Spinal cord (tissue), 10 donors: ENCODE measurements at places on chromosomes 2 and 18.

- no peak for DNase-seq
These were observed 280.7 kb upstream of the ZC3H15 start for GRCh38 chr2:186205254-186205911.

GRCh38 chr2:168679081-168679480 lies 123.4 kb upstream of the NOSTRIN start:
- DNase-seq: no peak

DNA sequence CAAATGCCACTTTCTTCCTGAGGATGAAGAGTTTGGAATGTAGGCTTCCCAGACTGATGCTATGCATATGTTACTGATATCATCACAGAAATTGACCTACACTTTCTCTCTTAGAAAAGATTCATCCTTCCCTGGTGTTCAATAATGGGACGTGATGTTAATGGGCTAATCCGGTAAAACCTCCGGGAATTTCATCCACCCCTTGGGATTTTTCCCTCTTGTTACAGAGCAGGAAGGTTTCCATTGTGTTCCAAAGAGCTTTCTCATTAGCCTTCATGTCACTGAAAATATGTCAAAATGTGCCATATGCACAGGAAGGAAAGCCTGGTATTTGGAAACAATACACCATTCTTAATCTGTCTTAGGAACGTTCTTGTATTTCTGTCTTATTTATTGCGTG lies 20.7 kb downstream of the ALPK2 start:
- no peak for DNase-seq

- DNase-seq: no peak
These were observed 753 bp downstream of the ITPRIPL1 start for GRCh38 chr2:96325884-96326255.

DNA sequence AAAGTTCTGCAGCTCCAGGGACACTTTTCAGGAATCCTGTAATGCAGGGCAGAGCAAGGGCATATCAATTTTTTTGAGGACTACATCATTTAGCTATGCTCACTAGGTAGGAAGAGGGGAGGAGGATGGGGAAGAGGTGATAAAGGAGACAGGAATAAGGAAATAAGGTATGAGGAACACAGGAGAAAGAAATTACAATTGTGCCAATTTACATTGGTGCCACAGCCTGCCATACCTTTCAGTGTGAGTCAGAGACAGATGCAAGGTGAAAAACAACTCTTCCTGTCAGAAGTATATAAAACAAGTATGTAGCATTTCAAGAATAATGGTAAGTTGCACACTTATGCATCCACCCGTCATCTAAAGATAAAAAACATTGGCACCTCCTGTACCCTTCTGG lies 5.4 kb upstream of the MRPS9 start:
- DNase-seq: no peak

- no peak for DNase-seq
These were observed 3.8 kb downstream of the LIPT1 start for GRCh38 chr2:99158599-99158998.

GRCh38 chr2:220775856-220776488 lies 796.1 kb downstream of the EPHA4 start:
- no peak for DNase-seq

DNA sequence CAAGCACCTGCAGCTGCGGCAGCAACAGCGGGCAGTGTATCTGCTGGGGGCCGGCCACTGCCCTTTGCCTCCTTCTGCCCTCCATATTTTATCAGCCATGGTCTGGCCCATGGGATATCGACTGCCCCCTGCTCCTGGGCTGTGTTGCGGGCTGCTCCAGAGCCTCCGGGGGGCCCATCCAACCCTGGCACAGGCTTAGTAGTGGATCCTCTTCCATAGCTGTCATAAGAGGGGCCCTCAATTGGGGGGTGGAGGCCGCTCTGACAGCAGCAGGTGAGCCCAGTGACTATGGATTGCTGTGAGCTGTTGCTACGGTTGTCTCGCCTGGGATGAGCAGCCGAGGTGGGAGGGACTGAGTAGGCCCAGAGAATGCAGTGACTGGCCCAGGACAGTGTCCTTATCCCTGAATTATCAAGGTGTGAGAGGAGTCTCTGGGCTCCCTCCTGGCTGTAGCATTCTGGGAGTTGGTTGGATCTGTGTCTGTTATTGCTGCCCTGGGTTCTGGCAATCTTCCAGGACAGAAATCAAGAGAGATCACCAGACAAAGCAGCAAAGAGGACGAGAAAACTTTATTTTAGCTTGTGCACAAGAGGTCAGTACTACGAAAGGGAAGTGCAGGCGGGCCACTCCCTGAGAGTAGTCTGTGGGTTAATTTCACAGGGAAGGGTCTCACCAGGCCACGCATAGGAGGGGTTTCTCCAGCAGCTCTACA lies 145.1 kb downstream of the ASB1 start:
- no peak for DNase-seq

- no peak for DNase-seq
These were observed 105.9 kb upstream of the SNTG2 start for GRCh38 chr2:844715-845114.

DNA sequence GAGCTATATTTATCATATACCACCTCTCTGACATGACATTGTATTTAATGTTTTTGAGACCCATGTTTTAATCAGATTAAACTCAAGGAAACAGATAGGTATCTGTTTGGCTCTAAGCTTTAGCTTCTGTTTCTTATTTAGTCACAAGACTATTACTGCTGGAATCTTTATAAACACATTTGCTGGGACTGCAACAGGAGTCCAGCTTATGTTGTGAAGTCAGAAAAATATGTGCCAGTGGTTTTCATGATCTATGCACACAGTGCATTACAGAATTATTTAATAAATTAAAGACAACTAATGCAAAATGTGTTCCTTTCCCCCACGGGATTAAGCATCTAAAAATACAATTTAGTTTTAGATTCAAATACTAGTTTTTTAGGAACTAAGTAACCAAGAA lies 338.9 kb downstream of the ZEB2 start:
- no peak for DNase-seq

DNA sequence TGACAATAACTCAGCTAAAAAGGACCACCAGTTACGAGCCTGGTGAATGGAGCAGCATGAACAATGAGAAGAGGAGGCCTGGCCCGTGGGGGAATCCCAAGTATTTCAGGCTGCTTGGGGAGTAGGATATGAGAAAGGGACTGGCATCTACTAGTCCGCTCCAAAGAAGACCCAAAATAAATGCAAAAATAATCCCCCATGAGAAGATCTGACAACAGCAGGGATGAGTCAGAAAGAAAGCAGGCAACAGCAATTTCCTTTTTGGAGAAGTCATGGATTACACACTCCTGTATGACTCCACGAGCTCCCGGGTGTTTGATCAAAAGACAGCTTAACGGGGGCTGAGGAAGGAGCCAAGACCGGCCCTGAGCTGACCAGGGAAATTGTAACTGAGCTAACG lies 111.4 kb downstream of the SOX11 start:
- no peak for DNase-seq

GRCh38 chr18:12921178-12921577 lies 26.6 kb upstream of the SEH1L start:
- DNase-seq: no peak

- DNase-seq: no peak
These were observed 388.7 kb downstream of the TNS1 start for GRCh38 chr2:217614096-217614495.

DNA sequence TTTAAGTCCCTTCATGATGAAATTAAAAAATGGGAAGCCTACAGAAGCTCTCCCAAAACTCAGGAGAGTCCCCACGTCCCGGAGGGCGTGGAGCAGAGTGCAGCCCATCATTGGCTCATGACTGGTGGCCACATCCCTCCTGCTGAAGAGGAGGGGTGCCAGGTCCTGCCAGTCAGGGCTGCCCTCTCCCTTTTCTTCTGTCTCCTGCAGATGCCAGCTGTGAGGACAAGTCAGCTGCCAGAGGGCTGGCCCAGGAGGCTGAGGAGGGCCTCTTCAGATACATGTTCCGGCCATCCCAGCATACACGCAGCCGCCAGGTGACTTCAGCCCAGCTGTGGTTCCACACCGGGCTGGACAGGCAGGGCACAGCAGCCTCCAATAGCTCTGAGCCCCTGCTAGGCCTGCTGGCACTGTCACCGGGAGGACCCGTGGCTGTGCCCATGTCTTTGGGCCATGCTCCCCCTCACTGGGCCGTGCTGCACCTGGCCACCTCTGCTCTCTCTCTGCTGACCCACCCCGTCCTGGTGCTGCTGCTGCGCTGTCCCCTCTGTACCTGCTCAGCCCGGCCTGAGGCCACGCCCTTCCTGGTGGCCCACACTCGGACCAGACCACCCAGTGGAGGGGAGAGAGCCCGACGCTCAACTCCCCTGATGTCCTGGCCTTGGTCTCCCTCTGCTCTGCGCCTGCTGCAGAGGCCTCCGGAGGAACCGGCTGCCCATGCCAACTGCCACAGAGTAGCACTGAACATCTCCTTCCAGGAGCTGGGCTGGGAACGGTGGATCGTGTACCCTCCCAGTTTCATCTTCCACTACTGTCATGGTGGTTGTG lies 2.6 kb downstream of the INHA start:
- DNase-seq: no peak

GRCh38 chr2:75033516-75033915 lies 75.1 kb downstream of the POLE4 start:
- no peak for DNase-seq

- DNase-seq: no peak
These were observed 220.0 kb upstream of the CYP26B1 start for GRCh38 chr2:72367530-72368225.

- DNase-seq: no peak
These were observed 456.9 kb upstream of the TNP1 start for GRCh38 chr2:217316743-217317142.

- no peak for DNase-seq
These were observed 3.6 kb upstream of the LCT start for GRCh38 chr2:135840601-135841000.

- no peak for DNase-seq
These were observed 49.4 kb downstream of the PLEKHM3 start for GRCh38 chr2:207975921-207976320.
